Memory B cell (primary cell): ENCODE measurements at places on chromosomes 6 and 20.

- no peaks in the 10 kb centered on the region for H3K27me3 ChIP-seq
- no peak overlapping the region for H3K4me3 ChIP-seq
- H3K27ac ChIP-seq = no peak overlapping the region
- no peak for DNase-seq
- H3K4me1 ChIP-seq = no peaks in the 10 kb centered on the region
Observed at GRCh38 chr6:108105571-108105970, 31.0 kb upstream of the OSTM1 start.

- H3K27me3 ChIP-seq = no peaks in the 10 kb centered on the region
- H3K36me3 ChIP-seq = peaks cover 3% of the 10 kb centered on the region
- DNase-seq = no peak
- H3K4me3 ChIP-seq = no peak overlapping the region
- H3K27ac ChIP-seq = no peak overlapping the region
Observed at GRCh38 chr20:62333820-62334595, 31.2 kb downstream of the ADRM1 start.

DNA sequence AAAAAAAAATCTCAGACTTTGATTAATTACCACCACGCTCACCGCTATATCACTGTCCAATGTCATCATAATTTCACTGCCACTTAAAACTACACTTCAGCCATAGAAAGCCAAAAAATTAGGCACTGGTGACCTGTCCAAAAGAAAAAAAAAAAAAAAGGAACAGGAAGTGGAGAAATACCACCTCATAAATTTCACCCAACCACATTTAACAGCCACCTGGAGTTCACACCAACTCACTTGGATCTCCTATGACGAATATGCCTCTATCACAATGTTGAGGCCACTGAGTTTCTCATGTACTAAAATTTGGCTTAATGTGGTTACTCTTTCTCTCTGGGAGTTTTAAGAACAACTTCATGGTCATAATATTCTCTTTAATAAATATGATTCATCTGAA is 237.5 kb upstream of the RSPO3 start:
- DNase-seq = no peak
- no peaks in the 10 kb centered on the region for H3K27me3 ChIP-seq
- no peak overlapping the region for H3K27ac ChIP-seq
- H3K4me3 ChIP-seq = no peak overlapping the region

- H3K4me1 ChIP-seq = no peaks in the 10 kb centered on the region
- DNase-seq = no peak
- no peak overlapping the region for H3K4me3 ChIP-seq
- no peak overlapping the region for H3K27ac ChIP-seq
- H3K27me3 ChIP-seq = peaks cover 16% of the 10 kb centered on the region
- peaks cover 4% of the 10 kb centered on the region for H3K36me3 ChIP-seq
Observed at GRCh38 chr20:46631212-46631869, 19.9 kb downstream of the SLC13A3 start.

- no peaks in the 10 kb centered on the region for H3K27me3 ChIP-seq
- peaks cover 22% of the 10 kb centered on the region for H3K36me3 ChIP-seq
- H3K4me3 ChIP-seq = no peak overlapping the region
Observed at GRCh38 chr6:20919677-20920385, 385.6 kb downstream of the CDKAL1 start.

GRCh38 chr6:88359530-88360202 is 193.5 kb upstream of the CNR1 start:
- H3K27me3 ChIP-seq = peaks cover 5% of the 10 kb centered on the region
- no peaks in the 10 kb centered on the region for H3K36me3 ChIP-seq
- no peak overlapping the region for H3K4me3 ChIP-seq
- DNase-seq = no peak

GRCh38 chr6:159325476-159325875 is 156.3 kb downstream of the FNDC1 start:
- peaks cover 1% of the 10 kb centered on the region for H3K27me3 ChIP-seq
- no peaks in the 10 kb centered on the region for H3K36me3 ChIP-seq
- DNase-seq = no peak
- H3K4me3 ChIP-seq = no peak overlapping the region

DNA sequence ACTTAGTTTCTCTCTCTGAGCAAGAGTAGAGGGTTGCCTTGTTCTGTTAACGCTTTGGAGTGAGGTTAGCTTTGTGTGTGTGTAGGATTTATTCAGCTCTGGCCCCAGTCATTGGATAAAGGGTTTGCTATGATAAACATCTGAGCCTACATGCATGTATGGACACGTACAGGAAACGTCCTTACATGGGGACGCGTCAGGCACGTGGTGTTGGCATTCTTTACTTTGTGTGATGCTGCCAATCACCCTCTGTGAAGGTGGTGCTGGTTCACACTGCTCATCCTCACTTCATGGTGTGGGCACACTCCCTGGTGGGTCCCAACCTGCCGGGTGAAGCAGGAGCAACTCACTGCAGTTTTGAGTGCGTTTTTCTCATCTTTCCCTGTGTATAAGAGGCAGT is 53.4 kb upstream of the CD93 start:
- DNase-seq = no peak
- H3K4me3 ChIP-seq = no peak overlapping the region
- no peak overlapping the region for H3K27ac ChIP-seq
- peaks cover 3% of the 10 kb centered on the region for H3K27me3 ChIP-seq
- no peaks in the 10 kb centered on the region for H3K4me1 ChIP-seq

DNA sequence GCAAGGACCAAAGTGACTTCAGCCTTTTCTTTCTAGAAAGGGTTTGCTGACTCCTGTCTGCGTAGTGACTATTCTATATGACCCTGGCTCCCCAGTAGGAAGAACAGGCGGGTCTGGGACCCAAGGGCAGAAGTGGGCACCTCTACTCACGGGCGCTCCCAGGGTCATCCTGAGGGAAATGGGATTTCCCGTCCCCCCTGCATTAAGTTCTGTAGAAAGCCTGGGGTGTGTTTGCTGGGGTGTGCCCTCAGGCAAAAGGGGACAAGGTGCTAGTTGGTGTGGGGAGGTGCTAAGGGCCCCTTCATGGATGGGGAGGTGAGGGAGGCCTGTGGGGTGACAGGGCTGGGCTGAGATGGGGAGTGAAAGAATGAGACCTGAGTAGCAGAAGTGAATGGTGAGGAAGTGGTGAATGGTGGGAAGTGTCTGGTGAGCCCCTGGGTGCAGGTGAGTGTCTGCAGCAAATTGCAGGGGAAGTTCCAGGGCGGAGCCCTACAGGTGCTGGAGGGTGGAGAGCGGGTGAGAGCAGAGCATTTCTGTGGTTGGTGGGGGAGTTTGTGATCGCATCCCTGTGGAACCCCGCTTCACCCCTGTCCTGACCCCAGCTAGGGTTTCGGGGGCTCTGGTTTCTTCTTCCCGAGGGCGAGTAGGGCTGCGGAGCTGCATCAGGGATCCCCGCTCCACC is 21.1 kb downstream of the RAET1L start:
- peak; percentile 80 for DNase-seq
- peaks cover 8% of the 10 kb centered on the region for H3K27me3 ChIP-seq
- peak overlapping the region; percentile 97 for H3K4me3 ChIP-seq
- peaks cover 29% of the 10 kb centered on the region for H3K4me1 ChIP-seq
- peak overlapping the region; percentile 99 for H3K27ac ChIP-seq
- peaks cover 7% of the 10 kb centered on the region for H3K36me3 ChIP-seq
